ENCODE measurements at places on chromosomes 1 and 21.
A peak's percentile ranks its signal among the peaks of the same experiment; 100 is the strongest.

DNA sequence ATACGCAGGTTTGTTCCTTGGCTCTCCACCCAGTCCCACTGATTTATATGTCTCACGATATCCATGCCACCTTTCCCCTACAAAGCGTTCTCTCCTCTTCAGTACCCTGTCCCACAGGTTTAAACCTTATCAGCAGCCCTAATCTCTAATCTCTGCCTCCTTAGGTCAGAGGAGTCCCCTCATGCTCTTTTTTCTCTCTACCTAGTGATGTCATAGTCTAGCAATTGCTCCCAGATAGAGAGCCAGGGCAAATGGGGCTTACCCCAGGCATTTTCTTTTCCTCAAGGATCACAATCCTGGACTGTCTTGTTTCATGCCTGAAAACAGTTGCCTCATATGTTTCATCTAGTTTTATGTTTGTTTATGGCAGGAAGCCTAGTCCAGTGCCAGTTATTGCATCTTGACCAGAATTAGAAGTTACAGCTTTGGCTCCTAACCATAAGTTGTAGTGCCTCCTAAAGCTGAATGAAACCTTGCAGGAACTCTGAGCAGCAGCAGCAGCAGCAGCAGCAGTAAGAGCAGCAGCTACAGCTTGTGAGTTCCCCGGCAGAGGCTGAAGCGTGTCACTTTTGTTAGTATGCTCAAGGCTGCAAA lies 26.7 kb upstream of the TP53BP2 start:
- DNase-seq = no peak

DNA sequence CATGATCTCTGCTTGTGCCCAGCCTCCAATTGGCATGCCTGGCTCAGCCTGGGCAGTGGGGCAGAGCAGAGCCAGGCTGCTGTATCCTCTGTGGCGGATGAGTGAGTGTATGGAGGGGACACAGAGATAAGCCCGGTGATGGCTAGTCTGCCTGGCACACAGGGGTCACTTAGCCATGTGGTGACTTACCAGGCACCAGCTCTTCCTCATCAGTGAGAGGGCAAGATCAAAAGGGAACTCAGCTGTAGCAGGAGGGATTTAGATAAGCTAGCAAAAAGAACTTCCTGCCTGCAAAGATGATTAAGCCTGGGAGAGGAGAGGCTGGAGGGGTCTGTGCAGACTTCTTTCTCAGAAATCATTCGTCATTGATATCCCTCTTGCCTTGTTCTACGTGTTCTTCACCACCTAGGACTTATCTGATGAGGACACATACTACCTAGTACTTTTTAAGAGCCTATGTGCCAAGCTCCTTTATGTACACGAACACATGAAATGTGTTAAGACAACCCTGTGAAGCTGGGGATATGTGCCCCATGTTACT lies 7.9 kb downstream of the KIF21B start:
- DNase-seq = no peak

- DNase-seq = no peak
Observed at GRCh38 chr1:151402764-151403163, 3.4 kb downstream of the PSMB4 start.

DNA sequence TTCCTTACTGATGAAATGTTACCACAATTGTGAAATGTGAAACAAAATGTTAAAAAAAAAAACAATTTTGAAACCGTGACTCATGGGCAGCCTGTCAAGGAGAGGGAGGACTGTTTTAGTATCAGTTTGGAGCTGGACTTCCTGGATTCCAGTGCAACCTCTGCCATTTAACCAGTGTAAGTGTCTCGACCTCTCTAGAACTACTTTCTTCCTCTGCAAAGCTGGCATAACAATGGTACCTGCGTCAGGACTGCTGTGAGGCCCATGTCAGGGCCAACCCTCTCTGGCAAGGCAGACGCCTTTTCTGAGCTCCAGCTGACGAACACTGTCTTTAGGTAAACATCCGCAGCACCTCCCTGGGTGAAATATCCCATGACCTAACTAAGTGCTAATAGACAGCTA lies 20.9 kb downstream of the URB1 start:
- no peak for DNase-seq

- DNase-seq = no peak
Observed at GRCh38 chr1:84703431-84703830, 13.2 kb upstream of the SSX2IP start.

GRCh38 chr21:34553151-34553952 lies 41.3 kb upstream of the KCNE1 start:
- DNase-seq = peak; percentile 38

DNA sequence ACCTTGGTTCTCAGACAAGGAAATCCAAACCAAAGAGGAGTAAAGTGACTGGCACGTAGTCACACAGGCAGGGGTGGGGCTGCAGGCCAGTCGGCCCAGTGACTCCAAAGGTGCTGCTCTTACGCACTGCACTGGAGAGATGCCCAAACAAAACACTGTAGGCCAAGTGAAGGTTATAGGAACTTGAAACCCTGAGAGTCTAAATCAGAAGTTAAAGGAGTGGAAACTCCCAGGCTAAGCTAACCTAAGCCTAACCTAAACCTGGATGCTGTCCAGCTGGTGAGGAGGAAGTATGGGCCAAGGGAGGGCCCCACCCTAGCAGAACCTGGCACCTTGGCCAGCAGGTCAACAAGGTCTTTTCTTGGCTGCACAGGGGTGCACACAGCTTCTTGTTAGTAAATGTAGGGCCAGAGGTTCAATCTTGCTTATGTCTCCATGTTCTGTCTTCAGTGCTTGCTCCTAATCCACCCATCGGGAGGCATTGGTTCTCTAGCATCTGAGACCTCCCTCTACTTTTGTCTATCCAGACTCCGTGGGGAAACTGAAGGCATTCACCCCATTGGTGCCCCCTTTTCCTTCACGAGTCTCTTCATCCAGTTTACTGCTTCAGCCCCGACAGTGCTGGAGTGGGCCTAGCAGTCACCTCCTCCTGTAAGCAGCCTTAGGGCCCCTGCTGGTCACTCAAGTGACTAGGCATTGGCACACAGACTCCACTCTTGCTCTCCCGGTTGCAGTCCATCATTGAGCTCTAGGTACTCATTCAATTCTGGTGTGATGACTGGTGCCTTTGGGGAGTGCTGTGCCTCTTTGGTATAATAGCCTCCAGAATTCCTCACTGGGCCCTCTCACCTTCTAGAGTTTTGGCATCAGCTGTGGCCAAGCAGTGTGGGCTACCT lies 12.9 kb upstream of the TMEM125 start:
- DNase-seq = no peak

DNA sequence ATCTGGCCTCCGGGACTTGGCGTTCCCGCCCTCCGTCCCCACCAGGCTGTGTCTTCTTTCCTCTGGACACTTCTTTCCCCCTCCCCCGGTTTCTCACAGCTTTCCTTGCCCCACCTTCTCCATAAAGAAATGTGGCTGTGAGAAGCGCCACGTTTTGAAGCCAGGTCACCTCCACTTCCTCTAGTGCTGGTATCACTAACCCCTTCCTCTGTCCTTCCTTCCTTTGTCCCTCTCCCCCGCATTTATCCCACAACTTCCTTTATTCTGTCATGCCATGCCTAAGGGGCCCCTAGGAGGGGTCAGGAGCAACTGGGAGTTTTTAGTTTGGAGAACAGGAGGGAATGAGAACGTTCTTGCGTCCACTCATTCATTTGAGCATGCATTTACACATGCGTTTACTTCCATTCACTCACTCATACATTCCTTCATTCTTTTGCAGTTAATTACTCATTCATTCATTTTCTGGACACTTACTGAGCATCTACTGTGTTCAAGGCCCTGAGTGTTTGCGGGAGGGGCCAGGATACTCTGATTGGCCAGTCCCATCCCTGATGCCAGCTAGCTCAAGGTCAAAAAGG lies 5.0 kb upstream of the ACOT11 start:
- peak; percentile 67 for DNase-seq

GRCh38 chr1:162549001-162549400 lies 12.5 kb upstream of the UAP1 start:
- no peak for DNase-seq

- DNase-seq = peak; percentile 40
Observed at GRCh38 chr1:220504329-220504728, 23.6 kb upstream of the MARK1 start.

- DNase-seq = no peak
Observed at GRCh38 chr1:69858534-69858933, 290.8 kb downstream of the LRRC7 start.

DNA sequence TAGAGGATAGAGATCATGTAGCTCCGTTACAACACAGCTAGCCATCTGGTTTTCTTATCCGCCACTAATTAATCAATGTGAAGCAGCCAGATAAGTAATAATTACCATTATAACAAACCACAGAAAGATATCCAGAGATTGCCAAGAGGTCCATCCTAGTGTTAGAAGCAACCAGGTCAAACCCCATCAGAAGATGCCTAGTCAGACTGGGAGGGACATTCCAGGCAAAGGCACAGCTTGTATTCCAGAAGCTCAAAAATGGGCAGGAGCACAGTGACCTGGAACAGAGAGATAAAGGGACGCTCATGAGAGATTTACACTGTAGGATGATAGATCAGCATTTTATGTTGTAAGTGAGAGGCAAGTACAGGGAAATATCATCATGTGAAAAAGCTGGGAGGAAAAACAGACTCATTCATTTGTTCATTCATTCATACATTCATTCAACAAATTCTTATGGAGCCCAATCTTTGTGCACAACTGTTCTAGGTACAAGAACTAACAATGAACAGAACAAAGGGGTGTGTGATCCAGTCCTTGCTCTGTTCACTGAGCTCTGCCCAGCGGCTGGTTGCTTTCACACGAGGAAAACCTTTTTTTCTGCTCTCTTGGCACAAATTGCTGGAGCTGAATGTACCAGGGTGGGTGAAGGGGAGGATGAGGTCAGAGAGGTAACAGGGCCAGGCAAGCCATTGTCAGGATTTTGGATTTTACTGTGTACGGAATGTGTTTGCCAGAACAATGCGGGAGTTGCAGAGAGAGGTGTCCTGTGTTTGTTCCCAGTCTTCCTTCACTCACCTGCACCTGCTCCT lies 240.8 kb upstream of the FGGY start:
- DNase-seq = no peak

DNA sequence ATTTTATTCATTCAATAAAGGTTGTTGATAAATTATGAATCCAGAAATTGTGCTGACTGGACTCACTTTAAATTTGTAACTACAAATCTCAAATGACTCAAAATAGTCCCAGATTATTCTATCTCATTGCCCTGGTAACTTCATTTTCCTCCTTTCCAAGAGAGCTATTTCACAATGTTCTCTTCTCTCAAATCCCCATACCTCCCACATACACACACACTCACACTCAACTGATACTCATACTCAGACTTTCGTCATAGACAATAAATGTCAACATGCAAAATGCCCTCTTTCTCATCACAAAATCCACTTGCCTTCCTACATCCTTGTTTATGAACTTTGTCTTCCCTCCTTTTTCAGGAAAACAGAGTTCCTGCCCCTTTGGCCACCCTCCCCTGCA lies 33.3 kb downstream of the EXTL2 start:
- DNase-seq = no peak

DNA sequence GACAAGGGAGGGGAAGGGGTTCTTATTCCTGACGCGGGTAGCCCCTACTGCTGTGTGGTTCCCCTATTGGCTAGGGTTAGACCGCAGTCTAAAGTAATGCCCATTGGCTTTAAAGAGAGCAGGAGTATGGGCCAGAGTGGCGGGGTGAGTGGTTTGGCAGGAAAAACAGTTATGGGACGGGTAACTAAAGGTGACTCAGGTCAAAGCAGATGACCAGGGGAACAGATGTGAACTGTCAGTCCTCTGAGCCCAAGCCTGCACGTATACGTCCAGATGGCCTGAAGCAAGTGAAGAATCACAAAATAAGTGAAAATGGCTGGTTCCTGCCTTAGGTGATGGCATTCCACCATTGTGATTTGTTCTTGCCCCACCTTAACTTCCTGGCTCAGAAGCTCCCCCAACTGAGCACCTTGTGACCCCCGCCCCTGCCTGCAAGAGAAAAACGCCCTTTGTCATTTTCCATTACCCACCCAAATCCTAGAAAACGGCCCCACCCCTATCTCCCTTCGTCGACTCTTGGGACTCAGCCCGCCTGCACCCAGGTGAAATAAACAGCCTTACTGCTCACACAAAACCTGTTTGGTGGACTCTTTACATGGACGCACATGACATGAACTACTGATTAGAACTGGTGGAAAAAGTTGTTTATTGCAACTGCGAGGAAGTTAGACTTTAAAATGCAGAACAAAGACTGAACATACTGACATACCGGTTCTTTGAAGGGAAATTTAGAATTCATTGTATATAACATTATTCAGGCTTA lies 758 bp upstream of the ATAD3B start:
- peak; percentile 2 for DNase-seq

DNA sequence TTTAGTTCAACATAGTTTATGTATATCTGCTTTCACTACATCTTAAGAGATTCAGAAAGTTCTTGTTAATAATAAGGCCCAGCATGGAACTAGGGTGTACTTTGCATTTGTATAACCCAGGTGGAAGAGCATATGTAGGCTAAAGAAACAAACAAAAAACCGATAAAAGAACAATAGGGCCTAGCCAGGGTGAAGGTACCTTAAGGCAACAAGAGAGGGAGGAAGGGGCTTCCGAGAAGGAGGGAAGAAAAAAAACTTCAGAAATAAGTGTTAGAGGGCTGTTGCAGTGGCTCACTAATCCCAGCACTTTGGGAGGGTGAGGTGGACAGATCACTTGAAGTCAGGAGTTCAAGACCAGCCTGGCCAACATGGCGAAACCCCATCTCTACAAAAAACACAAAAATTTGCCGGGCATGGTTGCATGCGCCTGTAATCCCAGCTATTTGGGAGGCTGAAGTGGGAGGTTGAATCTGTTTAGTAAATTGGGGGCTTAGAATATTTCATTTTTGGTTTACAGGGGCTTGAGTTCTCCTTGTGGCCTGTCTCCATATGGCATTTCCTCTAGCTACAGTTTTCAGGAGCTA lies 4.7 kb upstream of the SPATA45 start:
- no peak for DNase-seq

- DNase-seq = peak; percentile 90
Observed at GRCh38 chr1:3312898-3313575, 141.4 kb upstream of the ARHGEF16 start.

DNA sequence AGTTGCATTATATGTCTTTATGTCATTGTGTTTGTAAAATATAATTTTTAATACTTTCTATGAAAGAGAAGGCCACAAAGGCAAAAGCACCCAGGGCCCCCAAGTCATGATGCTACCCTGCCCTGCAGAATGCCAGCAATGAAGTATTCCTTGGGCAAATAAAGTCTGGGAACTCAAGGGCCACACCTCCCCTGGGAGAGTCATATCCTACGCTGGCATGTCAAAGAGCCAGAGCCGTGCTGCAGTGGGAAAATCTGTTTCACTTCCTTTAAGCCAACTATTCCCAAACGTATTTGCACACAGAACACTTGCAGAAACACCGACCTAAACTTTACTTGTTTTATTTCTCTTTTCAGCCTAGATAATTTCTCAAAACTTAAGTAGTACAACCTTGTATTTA lies 98.4 kb upstream of the KAZN start:
- no peak for DNase-seq

DNA sequence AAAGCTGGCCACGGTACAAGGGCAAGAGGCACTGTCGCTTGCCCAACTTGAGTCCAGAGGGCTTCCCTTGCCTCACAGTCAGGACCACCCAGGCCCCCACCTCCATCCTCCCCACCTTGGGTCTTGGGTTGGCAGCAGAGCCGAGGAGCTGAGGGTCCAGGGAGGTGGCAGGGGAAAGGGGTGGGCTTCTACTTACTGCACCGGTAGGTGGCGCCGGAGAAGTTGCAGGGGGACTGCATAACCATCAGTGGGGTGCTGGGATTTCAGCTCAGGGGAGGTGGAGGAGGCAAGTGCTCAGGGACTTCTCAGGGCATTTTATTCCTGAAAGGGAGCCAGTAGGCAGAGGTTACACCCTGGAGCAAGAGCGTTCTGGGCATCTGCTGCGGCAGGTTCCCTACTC lies 44.0 kb downstream of the TRIM62 start:
- DNase-seq = peak; percentile 84

Measured in eye (tissue), 1 donor.